ENCODE measurements at places on chromosomes 2 and 18.

GRCh38 chr18:57353940-57354461 is 1.6 kb downstream of the ST8SIA3 start:
- DNase-seq, result peak; percentile 39

- peak; percentile 15 for DNase-seq
Observed at GRCh38 chr2:238100821-238101771, 956 bp downstream of the ESPNL start.

DNA sequence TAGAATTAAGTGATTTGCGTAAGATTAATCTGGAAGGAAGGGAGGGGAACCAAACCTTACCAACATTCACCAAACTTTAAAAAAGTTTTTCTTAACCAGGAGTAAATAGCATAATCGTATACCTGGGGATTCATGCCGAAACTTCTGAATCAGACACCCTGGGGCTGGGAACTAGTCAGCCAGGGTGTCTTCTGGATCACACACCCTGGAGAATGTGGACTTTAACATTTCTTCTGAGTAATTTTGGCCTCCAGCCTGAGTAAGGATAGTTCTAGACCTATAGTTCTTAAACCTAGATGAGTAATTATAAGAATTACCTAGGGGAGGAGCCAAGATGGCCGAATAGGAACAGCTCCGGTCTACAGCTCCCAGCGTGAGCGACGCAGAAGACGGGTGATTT is 44.1 kb upstream of the MEIS1 start:
- no peak for DNase-seq

DNA sequence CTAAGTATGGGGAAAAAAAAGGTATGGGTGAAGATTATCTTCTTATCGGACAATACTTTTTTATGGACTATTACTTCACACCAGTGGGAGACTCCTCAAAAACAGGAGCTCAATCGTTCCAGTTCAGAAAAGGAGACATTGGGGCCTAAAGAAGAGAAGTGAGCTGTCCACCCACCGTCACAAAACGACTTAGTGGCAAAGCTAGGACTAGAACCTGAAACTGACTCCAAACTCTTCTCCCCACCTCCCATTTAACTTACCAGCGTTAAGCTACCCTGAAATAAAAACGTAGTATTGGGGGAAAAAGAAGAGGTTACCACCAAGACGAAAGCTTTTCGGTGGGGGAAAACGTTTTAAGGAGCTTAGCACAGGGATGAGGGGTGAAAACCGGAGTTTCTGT is 503 bp downstream of the GTF3C3 start:
- DNase-seq, result no peak

DNA sequence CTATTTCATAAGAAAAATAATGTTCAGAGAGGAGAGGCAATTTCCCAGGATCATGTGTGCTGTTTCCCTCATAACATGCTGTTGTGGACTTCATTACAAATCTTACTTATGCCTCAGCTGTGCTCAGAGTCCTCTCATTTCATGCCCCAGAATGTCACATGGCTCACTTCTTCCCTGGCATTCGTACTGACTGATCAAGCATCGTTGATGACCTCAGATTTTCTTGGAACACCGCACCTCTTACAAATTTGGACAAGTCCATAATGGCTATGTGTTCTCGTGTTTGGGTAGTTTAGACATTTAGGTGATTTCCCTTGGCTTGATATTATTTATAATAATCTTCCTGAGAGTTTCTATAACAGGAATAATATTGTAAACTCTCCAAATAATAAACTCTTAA is 32.9 kb downstream of the SERPINB7 start:
- DNase-seq, result no peak

GRCh38 chr2:25145803-25146202 is 22.6 kb downstream of the POMC start:
- DNase-seq, result no peak

- no peak for DNase-seq
Observed at GRCh38 chr18:12278215-12278671, 24.1 kb downstream of the CIDEA start.
